ENCODE measurements at places on chromosomes 4 and X.

DNA sequence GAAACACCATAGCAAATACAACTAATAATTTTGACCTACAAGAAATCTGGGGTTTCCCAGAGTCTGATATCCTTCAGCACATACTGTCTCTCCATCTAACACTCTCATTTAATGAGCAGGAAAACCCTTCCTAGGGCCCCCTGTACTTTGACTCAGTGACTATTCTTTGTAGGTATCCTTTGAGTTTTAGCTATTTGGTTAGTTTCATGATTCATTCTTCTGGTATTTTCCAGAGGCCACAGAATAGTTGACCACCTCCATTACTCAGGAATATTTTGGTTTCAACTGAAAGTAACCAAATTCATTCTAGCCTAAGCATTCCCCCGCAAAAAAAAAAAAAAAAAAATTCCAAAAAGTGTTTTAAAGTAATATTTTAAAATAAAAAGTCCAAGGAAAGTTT is 140.0 kb downstream of the IDS start:
- no peak for DNase-seq

GRCh38 chr4:23268072-23268771 is 575.5 kb downstream of the GBA3 start:
- no peak for DNase-seq

GRCh38 chr4:138567696-138568095 is 325.5 kb upstream of the SLC7A11 start:
- DNase-seq: no peak

- no peak for DNase-seq
Measured at GRCh38 chr4:3518941-3519340, 13.3 kb downstream of the LRPAP1 start.

DNA sequence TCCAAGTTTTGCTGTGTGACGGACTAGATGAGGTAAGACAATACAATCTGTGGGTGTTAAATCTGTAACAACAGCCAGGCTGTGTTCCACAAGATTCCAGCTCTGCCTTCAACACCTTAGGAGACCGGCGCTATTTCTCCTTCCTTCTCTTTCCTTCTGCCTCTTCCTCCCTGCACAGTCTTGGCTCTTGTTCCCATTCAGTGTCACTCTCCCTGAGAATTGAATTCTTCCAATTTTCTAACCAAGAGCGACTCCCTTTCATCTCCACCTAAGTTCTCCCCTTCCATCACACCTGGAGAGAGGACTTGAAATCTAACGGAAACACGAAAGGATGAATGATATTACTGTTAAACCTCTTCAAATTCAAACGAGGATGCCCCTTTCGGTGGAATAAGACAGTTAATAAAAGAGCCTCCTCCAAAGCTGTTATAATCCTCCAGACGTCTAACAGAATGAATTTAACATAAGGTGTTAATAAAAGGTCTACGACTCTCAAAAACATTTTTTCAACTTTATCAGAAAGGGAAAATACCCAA is 2.7 kb downstream of the EPHA5 start:
- no peak for DNase-seq

DNA sequence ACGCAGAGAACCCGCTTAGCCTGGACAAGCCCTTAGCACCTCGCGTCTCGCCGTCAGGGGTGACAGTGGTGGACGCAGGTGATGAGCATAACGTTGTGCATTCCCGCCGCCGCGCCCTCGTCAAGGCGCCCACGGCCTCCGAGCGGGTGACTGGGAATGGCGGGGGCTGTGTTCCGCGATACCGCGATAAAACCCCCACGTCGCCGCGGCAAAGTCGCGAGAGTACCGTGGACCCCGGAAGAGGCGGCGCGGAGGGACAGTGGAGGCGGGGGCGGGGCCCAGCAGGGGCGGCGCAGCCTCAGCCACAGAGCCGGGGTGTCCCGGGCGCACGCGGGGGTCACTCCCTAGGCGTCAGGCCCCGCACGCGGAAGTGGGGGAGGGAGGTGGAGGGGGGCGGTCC is 53.8 kb downstream of the ZFYVE28 start:
- peak; percentile 5 for DNase-seq

DNA sequence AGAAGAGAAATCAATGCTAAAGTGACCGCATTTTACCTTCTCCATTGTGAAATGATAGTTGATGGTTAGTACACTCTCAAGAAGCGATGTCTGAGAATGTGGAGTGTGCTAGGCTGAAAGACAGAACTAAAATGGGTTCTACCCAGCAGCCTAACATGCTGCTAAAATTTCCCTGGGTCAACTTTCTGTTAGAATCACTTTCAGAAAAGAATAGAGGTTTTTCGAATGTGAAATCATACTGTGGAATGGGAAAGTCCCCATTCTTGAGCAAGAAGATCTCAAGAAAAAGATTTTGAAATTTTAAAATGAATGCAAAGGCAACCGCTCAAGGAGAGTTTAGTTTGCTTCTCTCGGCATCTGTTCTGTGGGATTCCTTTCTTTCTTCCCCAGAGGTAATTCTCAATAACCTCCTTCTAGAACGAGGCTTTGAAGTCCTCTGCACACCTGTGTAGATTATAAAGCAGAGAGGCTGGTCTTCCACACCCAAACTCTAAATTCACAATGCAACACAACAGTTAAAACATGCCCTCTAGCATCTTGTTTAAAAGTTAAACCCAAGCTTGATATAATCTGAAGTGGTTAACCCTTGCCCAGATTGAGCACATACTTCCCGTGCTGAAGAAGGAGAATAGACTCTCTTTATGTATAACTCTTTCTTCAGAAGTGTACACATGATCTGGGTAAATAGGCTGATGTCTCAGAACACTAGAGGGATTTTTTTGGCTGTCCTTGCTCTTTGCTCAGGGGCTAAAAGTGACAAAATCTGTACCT is 208.7 kb upstream of the KLF3 start:
- no peak for DNase-seq

GRCh38 chr4:140448830-140449229 is 21.4 kb upstream of the CLGN start:
- DNase-seq: no peak

- no peak for DNase-seq
Measured at GRCh38 chr4:59855630-59856352, 1344.3 kb upstream of the ADGRL3 start.

- no peak for DNase-seq
Measured at GRCh38 chr4:83180431-83180968, 66.0 kb upstream of the PLAC8 start.

GRCh38 chr4:26839016-26839415 is 21.6 kb upstream of the STIM2 start:
- DNase-seq: no peak
